Mesothelial cell of epicardium (in vitro differentiated cells): ENCODE measurements at places on chromosomes 3 and 15. TPM values are rescaled to one million over a fixed set of nuclear protein-coding genes. Genes with fewer than 3 reads are reported as not detected.

GRCh38 chr15:33679061-33679460 is 289.2 kb upstream of the CHRM5 start:
- DNase-seq, result no peak
- H3K36me3 ChIP-seq, result no peaks in the 10 kb centered on the region
- peaks cover 9% of the 10 kb centered on the region for H3K27me3 ChIP-seq
- H3K4me1 ChIP-seq, result no peaks in the 10 kb centered on the region

- H3K4me1 ChIP-seq, result no peaks in the 10 kb centered on the region
- H3K4me3 ChIP-seq, result no peak overlapping the region
- H3K27ac ChIP-seq, result no peak overlapping the region
- H3K27me3 ChIP-seq, result no peaks in the 10 kb centered on the region
- H3K36me3 ChIP-seq, result no peaks in the 10 kb centered on the region
- DNase-seq, result no peak
Observed at GRCh38 chr3:68751888-68752287, 180.5 kb downstream of the TAFA4 start.

DNA sequence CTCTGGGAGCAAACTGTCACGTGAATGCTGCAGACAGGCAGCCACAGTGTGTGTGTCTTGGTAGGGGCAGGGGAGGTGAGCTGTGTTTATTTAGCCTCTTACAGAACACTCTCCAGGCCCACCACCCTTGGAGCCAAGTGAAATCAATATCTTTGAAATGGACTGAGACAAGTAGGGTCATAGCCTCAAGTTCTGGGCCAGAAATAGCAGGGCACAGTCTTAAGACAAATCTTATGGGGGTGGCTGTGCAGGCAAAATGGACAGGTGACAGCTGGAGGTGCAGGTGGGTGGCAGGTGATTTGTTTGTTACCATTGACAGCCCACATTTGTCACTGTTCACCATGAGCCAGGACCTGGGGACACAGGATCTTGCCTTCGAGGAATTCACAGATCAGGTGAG is 93.6 kb upstream of the NMNAT3 start:
- no peaks in the 10 kb centered on the region for H3K27me3 ChIP-seq
- H3K27ac ChIP-seq, result no peak overlapping the region
- H3K4me1 ChIP-seq, result peaks cover 16% of the 10 kb centered on the region

SCG3 gene
- total RNA-seq, result not detected in 3 replicates

- H3K36me3 ChIP-seq, result peaks cover 19% of the 10 kb centered on the region
- peak overlapping the region; percentile 93 for H3K27ac ChIP-seq
- H3K27me3 ChIP-seq, result no peaks in the 10 kb centered on the region
Observed at GRCh38 chr15:40088929-40089755, 19.5 kb downstream of the BMF start.

GRCh38 chr15:59140422-59141226 is 35.7 kb downstream of the CCNB2 start:
- H3K27ac ChIP-seq, result no peak overlapping the region
- no peaks in the 10 kb centered on the region for H3K27me3 ChIP-seq
- peaks cover 3% of the 10 kb centered on the region for H3K4me1 ChIP-seq

GPR62 gene
- total RNA-seq, result 0.22 to 0.36 TPM (median 0.33 TPM) in 3 replicates

P2RY13 gene
- not detected in 3 replicates for total RNA-seq

DNA sequence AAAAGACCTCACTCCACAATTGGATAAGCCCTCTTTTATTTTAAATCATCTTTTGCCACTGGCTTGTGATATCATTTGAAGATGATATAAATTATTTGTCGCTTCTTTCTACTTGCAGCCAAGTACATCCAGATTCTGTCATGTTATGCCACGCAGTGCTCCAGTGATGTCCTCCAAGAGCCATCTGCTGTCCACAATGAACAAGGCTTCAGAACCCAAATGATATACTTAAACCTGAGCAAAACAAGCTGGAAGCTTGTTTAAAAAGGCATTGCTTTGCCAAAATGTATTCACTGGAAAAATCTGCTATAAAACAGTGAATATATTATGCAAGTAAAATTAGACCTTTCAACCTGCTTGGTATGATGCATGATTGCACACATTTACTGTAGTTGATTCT is 58.8 kb upstream of the ARL6 start:
- no peak for DNase-seq
- no peak overlapping the region for H3K27ac ChIP-seq
- peaks cover 25% of the 10 kb centered on the region for H3K36me3 ChIP-seq
- H3K27me3 ChIP-seq, result no peaks in the 10 kb centered on the region
- no peak overlapping the region for H3K4me3 ChIP-seq

- H3K27ac ChIP-seq, result no peak overlapping the region
- peaks cover 6% of the 10 kb centered on the region for H3K27me3 ChIP-seq
- no peak for DNase-seq
Observed at GRCh38 chr3:98962189-98962930, 60.9 kb upstream of the DCBLD2 start.

DNA sequence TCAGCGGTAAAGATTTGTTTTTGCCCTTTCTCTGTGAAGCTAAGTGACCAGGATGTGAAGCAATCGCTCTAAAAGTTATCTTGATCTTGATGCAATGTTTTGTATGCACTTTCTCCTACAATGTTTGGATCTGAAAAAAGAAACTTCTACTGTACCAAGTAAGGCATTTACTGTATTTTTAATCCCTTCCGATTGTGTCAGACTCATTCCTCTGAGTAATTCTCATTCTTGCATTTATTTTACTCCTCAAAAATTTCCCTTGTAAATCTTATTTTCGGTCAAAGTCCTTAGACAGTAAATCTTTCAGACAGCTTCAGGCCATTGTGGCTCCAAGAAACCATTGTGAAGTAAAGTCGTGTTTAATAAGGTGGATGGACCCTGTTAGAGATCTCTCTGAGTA is 141.9 kb downstream of the TP63 start:
- H3K27me3 ChIP-seq, result no peaks in the 10 kb centered on the region
- H3K4me1 ChIP-seq, result peaks cover 43% of the 10 kb centered on the region
- H3K4me3 ChIP-seq, result peak overlapping the region; percentile 18

DNA sequence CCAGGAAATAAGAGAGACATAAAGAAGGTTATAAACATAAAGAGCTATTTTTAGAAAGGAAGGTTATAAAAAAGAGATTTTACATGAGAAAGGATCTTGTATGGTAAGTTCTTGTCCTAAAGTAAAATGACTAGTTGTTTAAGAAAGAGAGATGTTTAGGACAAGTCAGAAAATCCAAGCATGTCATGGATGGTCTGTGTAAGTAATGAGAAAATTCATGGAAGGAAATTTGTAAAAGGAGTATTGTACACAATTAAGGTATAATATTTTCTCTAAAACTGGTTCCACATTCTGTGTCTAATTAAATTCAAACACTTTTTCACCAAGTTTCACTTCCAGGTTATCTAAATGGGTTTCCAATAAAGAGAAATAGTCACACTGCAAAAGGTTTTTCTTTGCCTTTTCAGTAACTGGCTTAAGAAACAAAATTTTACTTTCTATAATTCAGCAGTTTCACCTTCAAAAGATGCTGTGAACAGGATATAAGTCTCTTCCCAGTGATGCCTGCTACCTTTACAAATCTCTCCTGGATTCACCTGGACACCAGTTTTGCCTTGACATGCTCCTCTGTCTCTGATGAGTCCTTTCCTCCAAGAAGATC is 455.7 kb downstream of the ZIC1 start:
- H3K27me3 ChIP-seq, result no peaks in the 10 kb centered on the region
- no peak for DNase-seq
- peaks cover 3% of the 10 kb centered on the region for H3K36me3 ChIP-seq
- no peak overlapping the region for H3K4me3 ChIP-seq
- H3K27ac ChIP-seq, result no peak overlapping the region
- no peaks in the 10 kb centered on the region for H3K4me1 ChIP-seq

ZNF774 gene
- total RNA-seq, result 7.4 to 10.0 TPM (median 8.0 TPM) in 3 replicates

DNA sequence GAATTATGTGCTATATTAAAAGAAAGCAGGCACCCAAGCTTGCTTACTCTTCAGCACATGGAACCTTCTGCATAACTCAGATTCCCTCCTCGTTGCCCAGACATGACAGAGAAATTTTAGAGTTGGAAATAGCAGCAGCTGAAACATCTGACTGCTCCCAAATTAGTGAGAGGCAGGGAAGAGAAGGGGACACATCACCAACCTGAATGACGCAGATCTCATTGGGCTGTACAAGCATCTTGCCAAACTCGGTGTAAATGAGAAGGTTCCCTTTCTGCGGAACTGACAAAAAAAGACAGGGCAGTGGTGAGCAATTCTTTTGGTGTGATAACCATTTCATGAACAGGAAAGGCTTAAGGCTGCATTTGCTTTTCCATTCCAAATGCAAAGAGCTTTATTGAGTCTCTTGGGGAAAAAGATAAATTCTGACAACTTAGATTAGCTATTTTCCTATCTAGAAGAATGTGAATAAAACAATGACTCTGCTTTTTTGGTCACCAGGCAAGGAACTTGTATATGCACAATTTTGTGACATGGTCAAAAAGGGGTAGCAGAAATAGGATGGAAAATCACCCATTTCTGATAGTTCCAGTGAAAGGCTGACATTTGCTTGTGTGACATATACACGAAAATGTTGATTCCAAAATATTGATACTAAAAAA is 35.1 kb downstream of the HGD start:
- H3K27me3 ChIP-seq, result no peaks in the 10 kb centered on the region
- H3K36me3 ChIP-seq, result no peaks in the 10 kb centered on the region
- H3K27ac ChIP-seq, result no peak overlapping the region
- peaks cover 13% of the 10 kb centered on the region for H3K4me1 ChIP-seq
- no peak overlapping the region for H3K4me3 ChIP-seq

DNA sequence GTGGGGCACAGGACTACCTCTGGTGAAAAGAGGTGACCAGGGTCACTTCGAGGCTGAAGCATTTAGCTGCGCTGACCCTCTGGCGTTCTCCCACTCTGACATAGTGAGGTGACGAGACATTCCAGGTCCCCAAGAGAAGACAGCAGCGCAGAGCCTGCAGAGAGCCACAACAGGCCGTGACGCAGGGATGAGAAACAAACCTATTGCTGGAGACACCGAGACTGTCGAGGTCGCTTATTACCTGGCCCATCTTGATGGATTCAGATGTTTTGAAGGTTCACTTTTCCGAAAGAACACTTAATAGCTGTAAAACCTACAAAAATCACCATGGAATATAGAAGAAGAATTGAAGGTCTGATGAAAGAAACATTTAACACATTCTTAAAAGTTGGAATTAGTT is 466.3 kb downstream of the NR2F2 start:
- DNase-seq, result no peak
- no peaks in the 10 kb centered on the region for H3K36me3 ChIP-seq
- H3K27ac ChIP-seq, result no peak overlapping the region
- peaks cover 5% of the 10 kb centered on the region for H3K4me1 ChIP-seq
- H3K27me3 ChIP-seq, result peaks cover 5% of the 10 kb centered on the region
- H3K4me3 ChIP-seq, result no peak overlapping the region

MNS1 gene
- total RNA-seq, result 2.5 to 3.4 TPM (median 2.7 TPM) in 3 replicates

C3orf80 gene
- not detected in 3 replicates for total RNA-seq

DNA sequence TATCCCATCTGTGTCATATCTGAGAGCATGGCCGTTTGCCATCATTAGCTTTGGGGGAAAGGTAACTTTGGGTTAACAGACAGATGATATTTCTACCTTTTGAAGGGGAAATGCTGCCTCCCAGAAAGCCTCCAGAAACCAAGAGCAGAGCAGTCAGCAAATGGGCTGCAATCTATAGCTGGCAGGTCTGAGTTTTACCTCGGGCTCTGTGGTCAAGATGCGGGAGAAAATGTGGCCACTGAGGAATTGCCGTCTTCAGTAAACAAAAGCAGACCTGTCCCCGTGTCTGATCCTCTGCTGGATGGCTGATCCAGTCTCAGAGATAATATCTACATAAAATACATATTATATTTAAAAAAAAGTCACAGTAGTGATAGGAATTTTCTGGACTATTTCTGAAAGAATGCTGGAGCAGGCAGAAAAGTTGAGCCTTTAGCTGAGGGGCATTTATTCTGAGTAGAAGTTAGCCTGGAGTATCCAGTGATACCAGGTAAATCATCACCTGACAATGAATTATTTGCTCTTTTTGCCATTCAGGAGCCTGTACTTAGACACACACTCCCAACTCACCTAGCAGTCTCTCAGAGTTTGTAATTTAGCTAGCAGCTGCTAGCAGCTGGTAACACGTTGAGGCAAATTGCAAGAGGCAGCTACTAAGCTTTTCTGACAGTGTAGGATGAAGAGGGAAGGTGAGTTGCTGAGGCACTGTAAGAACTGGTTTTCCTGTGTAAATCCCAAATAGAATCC is 285.3 kb upstream of the RARB start:
- peak overlapping the region; percentile 90 for H3K27ac ChIP-seq
- H3K4me1 ChIP-seq, result peaks cover 40% of the 10 kb centered on the region
- H3K27me3 ChIP-seq, result no peaks in the 10 kb centered on the region
- H3K4me3 ChIP-seq, result no peak overlapping the region
- H3K36me3 ChIP-seq, result peaks cover 15% of the 10 kb centered on the region

ZNF501 gene
- total RNA-seq, result 4.0 to 6.2 TPM (median 4.8 TPM) in 3 replicates

- no peak for DNase-seq
- peaks cover 20% of the 10 kb centered on the region for H3K4me1 ChIP-seq
- H3K36me3 ChIP-seq, result no peaks in the 10 kb centered on the region
Observed at GRCh38 chr3:49717959-49718857, 1.3 kb downstream of the AMIGO3 start.

PTH1R gene
- total RNA-seq, result 34.3 to 38.0 TPM (median 36.4 TPM) in 3 replicates

SUCNR1 gene
- 0.13 to 0.18 TPM (median 0.13 TPM) in 3 replicates for total RNA-seq

DNA sequence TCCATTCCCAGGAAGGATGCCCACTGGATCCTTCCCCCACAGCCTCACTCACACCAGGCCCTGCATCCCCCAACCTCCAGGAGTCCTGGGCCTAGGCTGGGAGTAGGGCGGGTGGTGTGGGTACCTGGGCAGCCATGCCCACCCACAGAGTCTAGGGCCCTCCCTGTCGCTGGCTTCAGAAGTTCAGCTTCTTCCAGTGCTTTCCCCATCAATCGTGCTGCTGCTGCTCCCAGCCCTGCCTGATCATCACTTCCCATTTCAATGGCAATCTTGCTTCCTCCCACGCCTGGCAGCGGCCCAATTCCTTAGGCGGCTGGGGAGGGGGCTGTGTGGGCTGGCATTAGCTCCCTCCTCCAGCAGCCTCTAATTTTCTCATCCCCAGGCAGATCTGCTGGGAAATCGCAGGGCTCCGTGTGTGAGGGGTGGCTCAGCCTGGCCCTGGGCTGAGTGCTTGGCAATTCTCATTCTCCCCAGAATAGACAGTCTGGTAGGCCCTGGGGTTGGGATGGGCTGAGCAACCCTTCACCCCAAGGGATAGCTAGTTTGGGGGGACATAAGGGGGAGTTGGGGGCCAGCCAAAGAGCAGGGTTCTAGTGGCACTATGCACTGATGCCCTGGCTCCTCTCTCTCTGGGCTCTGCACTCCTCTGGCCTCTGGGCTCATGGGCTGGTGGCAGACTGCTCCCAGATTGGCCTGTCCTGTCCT is 66.4 kb downstream of the SCN5A start:
- no peak overlapping the region for H3K27ac ChIP-seq
- no peak for DNase-seq
- H3K36me3 ChIP-seq, result no peaks in the 10 kb centered on the region
- H3K4me1 ChIP-seq, result peaks cover 5% of the 10 kb centered on the region
- peaks cover 6% of the 10 kb centered on the region for H3K27me3 ChIP-seq

DNA sequence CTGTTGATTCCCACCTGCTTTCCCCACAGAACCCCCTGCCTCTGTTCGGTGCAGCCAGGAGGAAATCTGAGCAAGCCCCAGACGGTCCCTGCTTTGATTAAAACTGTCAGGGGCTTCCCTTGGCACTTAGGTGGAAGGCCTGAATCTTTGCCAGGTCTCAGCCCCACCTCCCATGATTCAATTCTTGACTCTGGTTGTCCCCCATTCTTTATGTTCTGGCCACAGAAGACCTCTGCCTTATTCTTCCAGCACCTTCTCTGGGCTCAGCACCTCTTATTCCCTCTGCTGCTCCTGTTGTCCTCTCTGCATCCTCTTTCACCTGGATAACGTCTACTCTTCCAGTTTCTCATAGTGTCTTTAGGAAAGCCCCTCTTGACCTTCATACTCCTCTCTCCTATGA is 349.4 kb downstream of the PTPRG start:
- H3K4me1 ChIP-seq, result peaks cover 10% of the 10 kb centered on the region
- no peak overlapping the region for H3K27ac ChIP-seq
- H3K36me3 ChIP-seq, result no peaks in the 10 kb centered on the region
- no peak for DNase-seq
